ENCODE measurements at places on chromosomes 11 and 22.

DNA sequence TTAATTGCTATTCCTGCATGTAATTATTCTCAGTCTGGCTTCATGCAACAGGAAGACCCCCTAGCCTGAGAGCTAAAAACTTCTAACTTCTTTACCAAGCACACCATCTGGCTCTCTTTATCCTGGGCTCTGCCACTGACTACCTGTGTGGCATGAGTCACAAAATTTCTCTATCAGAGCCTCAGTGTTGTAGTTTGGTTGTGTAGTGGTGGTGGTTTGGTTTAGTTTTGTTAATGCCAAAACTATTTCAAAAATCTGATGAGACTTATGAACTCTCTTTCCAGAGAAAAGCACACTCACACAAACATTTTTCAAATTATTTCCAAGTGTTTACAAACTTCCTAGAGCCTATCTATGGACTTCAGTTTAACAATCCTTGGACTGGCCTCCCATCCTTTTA lies 7.5 kb upstream of the IL17RA start:
- DNase-seq, result no peak

DNA sequence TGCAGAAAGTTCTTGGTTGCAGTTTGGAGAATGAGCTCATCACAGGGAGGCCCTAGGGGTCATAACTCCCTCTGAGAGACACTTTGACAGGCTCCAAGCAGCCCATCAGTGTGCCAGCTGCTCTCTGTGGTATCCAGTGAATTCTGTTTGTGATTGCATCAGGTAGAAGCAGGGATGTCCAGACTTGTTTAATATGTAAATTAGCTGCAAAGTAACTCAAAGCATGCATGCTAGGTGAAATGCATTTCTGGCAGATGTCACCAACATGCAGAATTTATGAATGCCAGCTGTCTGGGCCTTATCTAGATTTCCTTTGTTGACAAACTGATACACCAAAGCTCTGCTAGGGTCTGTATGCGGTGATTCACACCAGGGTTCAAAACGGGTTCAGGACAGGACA lies 123.6 kb upstream of the MTNR1B start:
- DNase-seq, result no peak

- no peak for DNase-seq
Measured at GRCh38 chr11:7638710-7639642, 34.3 kb downstream of the CYB5R2 start.

DNA sequence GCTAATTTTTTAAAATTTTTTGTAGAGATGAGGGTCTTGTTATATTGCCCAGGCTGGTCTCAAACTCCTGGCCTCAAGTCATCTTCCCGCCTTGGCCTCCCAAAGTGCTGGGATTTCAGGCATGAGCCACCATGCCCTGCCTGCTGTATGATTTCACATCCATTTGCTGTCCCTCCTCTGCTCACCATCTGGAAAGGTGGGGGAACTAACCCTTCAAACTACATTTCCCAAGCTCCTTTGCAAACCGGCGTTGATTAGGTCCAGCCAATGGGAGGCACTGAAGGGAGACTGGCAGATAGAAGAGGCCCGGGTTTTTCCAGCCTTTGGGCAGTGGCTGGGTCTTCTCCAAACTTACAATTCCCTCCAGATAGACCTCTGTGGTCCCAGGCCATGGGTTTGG lies 19.3 kb downstream of the RFPL1 start:
- no peak for DNase-seq

DNA sequence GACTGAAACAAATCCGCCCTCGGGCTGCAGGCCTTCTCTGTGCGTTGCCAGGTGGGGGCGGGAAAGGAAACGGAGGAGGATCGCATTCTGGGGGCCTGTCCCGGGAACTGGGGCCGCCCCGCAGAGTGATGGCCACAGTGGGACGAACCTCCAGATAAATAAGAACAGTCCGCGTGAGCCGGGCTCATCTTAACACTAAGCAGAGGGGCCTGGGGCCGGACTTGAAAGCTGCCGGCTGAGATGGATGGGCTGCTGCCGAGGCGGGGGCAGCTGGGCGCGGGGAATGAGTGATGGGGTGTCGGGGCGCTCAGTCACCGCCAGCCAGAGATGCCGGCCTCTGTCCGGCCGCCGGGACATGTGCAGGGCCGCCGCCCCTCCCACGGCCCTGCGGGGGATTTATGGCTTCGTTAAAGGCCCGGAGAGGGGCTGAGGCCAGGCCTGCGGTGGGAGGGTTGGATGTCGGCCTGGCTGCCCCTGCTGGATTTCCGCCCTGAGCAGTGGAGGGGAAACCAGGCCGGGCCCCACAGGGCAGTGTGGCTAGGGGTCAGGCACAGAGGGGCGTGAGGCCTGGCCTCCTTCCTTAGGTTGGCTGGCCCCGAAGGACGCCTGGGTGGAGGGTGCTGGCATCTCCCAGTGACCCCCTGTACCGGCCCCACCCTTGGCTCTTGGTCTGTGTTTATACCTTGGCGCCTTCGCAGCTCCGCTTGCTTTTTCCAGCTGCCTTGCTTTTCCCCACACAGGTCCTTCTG lies 45.3 kb upstream of the CD82 start:
- DNase-seq, result no peak

- DNase-seq, result no peak
Measured at GRCh38 chr11:70176940-70177689, 26.0 kb upstream of the FADD start.

DNA sequence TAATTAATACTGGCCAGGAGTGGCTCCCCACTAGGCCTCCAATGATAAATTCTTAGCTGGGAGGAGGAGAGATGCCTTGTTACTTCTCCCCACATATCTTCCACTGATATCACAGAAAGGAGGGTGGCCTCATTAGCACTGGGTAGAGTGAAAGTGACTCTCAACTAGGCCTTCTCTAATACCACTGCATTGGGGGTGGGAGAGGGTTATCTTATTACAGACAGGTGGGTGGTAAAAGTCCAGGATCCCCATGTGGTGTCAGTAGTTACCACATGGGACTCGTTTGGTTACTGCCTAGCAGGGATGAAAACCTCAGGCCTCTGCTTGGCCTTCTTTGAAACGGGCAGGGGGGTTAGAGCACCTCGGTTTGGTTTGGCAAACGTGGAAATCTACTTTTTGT lies 167.3 kb downstream of the UVRAG start:
- DNase-seq, result no peak

- DNase-seq, result no peak
Measured at GRCh38 chr22:39746600-39747262, 146.8 kb downstream of the ENTHD1 start.

- no peak for DNase-seq
Measured at GRCh38 chr11:32615422-32615821, 31.8 kb downstream of the EIF3M start.

GRCh38 chr22:35534091-35534490 lies 6.5 kb upstream of the RASD2 start:
- no peak for DNase-seq

DNA sequence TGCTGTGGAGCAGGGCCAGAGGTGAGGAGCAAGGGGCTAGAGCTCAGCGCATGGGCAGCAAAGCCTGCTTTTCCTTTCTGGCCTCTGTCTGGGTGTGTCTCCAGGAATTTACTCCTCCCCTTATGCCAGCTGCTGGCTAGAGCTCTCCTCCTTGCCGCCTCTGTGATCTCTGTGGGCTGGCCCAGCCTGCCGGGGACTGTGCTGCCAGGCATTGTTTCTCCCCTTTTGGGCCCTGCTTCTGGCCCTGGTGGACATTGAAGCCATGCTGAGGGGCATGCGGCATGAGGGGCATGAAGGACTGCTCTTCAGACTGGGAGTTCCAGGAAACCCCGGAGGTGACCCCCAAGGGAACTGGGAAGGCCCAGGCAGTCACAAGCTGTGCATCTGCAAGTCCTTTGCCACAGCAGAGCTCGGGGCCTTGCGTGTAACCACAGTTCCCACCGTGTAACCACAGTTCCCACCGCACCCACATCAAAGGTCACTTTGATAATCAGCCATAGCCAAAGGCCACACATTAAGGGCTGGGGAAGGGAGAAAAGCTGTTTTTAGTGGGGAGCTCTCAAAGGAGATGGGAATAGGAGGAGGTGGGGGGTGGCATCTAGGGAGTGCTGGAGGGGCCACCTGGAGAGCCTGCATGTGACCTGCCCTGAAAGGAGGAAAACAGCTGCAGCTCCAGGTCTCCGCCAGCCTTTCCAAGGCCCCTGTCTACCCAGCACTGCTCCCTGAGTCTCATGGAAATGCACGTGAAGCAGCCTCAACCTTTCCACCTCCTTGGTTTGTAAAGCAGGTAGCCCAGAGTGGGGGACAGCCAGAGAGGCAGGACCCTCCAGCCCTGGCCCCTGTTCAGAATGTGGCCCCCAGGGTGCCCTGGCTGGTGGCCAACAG lies 62.3 kb downstream of the PPFIBP2 start:
- peak; percentile 89 for DNase-seq

DNA sequence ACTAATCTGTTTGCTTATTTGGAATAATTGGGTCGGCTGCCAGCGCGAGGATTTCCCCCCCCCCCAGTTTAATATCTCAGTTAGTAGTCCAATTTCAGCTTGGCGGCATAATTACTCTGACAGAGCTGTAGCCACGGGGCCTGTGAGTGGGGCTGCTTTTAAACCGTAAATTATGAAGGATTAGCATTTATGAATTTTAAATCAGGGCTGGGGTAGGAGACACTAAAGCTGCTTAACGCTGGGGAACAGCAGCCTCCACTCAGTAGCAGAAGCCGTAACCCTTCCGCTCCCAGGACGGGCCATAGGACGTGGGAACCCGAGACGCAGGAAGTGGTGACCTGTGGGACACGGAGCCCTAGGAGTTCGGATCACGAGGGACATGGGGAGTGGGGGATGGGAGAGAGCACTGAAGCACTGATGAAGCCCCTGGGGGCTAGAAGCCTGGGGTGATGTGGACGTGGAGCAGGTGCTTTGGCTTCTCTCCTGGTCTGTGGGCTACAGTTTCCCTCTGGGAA lies 66.2 kb upstream of the LMO1 start:
- no peak for DNase-seq

GRCh38 chr11:299081-299891 lies at the start of gene IFITM5:
Gene IFITM5, minus strand, starts transcription at chr11:299526. Its CDS starts 36 bp downstream, at chr11:299490.
- DNase-seq, result peak; percentile 24

- DNase-seq, result no peak
Measured at GRCh38 chr11:14026961-14027360, 64.4 kb downstream of the SPON1 start.

DNA sequence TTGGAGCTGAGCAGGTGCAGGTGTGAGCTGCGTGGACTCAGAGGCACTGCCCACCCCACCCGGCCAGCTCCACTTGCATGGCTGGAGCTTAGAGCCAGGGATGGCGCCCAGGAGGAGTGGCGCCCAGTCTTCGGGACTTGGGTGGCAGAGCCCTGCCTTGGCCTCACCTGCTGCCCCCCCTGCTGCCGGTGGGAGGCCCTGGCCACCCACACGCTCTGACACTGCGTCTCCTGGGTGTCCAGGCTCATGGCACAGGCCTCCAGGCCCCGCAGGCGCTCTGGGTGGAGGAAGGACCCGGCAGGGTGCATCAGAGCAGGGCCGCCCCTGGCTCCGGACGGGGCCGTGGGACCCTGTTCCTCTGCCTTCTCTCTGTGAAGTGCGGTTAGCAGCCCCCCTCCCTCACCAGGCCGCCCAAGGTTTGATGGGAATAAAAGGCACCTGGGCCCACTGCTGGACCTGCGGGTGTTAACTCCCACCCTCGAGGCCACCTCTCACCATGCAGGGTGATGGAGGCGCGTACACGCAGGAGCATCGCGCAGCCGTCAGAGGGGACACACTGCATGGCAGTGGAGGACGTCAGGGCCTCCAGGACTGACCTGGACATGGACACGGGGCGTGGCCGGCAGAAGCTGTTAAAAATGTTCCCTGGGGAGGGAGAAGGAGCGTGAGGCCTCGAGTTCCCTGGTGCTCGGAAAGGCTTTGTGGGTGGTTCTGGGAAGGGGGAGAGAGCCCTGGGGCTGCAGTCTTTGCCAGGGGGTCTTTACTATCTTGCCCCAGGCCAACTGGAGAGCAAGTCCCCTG lies 11.8 kb downstream of the IL17REL start:
- DNase-seq, result no peak

- no peak for DNase-seq
Measured at GRCh38 chr11:84140386-84141169, 854.4 kb upstream of the CCDC90B start.
